NCI-H510A (cell line): ENCODE measurements at places on chromosomes 6 and 20.
A peak's percentile ranks its signal among the peaks of the same experiment; 100 is the strongest.

- no peak for DNase-seq
Measured at GRCh38 chr6:14925699-14926026, 320.2 kb upstream of the JARID2 start.

DNA sequence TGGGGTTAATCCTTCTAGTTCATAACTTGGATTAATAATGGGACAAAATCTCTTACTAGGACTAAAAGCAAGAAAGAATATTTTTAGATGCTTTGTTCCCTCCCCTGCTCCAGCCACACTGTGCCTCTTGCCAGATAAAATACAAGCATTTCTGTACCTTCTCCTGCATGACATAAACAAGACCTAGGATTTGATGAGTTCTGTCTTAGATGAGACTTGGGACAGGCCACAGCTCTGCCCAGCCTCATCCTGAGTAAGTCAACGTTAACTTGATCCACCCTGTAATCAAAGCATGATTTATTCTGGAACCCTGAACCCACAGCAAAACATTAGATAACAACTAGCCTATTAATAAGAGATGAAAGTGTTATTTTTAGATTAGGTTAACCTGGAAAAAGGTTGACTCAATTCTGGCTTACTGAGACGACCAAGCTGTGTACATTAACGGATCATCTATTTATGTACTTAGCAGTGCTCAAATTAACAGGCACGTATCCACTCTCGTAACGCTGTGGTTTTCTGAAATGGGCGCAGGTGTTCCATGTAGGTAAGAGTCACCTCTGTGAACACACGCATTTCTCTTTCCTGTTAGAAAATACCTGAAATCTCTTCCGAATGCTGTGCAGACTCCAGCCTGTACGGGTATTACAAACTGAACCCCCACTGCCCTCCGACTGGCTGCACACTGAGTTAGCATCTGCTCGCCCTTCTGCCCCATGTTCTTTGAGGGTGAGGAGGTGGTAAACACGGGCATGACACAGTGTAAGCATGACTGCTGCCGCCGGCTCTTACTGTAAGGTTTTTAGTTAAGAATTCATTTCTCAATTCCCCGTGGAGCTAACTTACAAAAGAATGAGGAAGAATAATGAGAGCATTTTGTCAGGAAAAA is 132.1 kb upstream of the FOXQ1 start:
- no peak for DNase-seq

DNA sequence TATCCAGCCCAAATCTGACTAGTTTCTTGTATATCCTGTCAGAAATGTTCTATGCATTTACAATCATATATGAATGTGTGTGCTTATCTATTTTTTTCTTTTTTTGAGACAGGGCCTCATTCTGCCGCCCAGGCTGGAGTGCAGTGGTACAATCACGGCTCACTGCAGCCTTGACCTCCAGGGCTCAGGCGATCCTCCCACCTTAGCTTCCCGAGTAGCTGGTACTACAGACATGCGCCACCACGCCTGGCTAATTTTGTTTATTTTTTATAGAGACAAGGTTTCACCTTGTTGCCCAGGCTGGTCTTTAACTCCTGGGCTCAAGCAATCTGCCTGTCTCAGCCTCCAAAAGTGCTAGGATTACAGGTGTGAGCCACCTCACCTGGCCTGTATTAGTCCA is 3.0 kb upstream of the RAB44 start:
- no peak for DNase-seq

- DNase-seq: no peak
Measured at GRCh38 chr6:163179061-163179460, 235.5 kb upstream of the QKI start.

DNA sequence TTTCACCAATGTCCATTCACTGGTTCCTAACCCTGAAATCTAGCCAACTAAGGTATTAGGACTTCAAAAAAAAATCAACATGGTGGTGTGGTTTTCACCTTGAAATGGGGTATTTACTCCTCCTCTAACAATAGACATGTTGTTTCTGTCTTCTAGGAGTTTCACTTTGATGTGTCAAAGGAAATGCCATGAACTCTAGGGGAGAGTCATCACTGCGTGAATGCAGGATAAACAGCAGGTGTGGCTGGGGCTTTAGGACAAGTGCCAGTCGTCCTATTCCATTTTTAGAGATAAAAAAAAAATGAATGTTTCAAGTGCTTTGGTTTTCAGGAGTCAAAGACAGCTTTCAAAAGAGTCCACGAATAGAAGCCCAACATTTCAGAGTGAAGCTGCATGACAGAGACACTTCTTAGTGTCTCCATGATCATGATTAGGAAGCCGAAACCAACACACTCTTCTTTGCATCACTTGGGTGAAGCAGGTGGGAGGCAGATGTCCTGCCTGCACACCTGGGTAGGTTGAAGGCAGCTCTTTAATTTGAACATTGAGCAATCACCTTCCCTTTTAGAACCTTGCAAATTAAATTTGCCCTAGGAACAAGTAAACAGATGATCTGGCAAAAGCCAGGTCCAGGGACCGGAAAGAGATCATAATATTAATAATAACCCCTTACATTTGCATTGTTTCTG is 328.5 kb upstream of the PRDM1 start:
- DNase-seq: no peak

- DNase-seq: no peak
Measured at GRCh38 chr6:81241126-81242041, 511.1 kb downstream of the TENT5A start.

- no peak for DNase-seq
Measured at GRCh38 chr20:32966881-32967781, 37.1 kb downstream of the SUN5 start.

DNA sequence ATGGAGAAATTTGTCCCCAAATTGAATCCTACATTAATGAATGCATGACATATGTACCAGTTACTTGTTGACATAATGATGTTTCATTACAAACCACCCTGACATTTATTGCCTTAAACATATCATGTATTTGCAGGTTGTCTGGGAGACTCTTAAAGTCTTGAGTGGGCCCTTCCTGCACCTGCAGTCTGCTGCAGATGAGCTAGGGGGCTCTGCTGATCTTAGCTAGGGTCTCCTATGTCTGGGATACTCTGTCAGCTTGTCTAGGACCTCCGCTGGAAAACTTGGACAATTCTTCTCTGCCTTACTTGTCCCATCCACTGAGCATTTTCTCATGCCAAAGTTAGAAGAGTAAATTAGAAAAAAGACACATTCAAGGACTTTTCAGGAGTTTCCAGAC is 581.6 kb downstream of the HAO1 start:
- DNase-seq: no peak

- no peak for DNase-seq
Measured at GRCh38 chr6:45743028-45743615, 272.5 kb downstream of the CLIC5 start.

DNA sequence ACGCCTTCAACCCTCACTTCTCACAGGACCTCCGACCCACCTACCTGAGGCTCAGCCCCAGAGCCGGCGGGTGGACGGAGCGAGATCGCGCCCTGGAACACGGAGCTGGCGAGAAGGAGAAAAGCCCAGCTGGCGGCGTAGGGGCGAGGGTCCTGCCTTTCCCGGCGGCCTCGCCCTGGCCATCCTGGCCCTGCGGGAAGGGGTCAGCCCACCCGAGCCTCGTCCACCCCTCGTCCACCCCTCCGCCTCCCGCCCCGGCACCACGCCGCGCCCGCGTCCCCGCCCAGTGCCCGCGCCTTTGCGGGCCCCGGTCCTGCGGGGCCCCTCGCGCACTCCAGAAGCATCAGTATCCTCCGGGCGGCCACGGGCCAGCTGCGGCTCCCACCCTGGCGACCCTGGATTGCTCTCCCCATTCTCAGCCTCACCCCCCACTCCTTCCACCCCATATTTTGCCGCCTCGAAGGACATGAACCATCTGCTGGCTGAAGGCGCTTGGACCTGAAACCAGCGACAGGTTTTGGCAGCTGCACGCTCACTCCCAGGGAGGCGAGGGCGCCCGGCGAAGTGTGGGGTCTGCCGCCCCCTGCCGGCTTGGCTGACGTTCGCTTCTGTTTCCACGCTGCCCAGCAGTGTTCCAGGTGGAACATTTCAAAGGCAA is 65.1 kb downstream of the PLG start:
- peak; percentile 7 for DNase-seq

- no peak for DNase-seq
Measured at GRCh38 chr6:31908791-31909190, 6.9 kb upstream of the ZBTB12 start.

- no peak for DNase-seq
Measured at GRCh38 chr20:38135651-38136420, 29.2 kb downstream of the TGM2 start.

DNA sequence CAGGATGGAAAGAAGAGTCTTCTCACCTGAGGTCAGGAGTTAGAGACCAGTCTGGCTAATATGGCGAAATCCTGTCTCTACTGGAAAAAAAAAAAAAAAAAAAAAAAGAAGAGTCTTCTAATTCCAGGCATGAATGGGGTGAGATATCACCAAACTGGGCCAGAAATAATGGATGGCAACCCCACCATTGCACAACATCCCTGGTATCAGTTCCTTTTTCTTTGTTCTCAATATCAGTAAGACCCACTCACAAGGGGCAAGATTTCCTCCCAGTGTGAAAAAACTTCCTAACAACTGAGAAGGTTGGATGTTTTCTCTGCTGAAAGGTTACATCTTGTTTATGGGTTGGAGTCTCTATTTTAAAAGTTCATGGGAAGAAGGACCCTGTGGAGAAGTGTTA is 23.6 kb upstream of the NR2E1 start:
- DNase-seq: no peak

DNA sequence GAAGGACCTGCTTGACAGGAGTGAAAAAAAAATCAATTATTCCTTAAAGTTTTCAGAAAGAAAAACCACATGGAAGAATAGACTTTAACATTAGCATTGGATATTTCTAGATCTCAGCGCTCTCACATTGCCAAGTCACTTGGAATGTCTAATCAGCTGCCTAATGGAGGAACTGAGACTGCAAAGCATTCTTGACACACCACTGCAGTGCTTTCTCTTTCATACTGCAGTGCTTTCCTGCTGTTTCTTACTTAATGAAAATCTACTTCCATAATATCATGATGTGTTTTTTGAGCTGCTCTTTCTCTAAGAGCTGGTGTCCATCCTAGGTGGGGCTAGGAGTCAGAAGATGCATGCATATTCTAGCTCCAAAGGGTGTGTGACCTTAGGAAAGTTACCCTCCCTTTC is 20.4 kb upstream of the MCM3 start:
- no peak for DNase-seq

DNA sequence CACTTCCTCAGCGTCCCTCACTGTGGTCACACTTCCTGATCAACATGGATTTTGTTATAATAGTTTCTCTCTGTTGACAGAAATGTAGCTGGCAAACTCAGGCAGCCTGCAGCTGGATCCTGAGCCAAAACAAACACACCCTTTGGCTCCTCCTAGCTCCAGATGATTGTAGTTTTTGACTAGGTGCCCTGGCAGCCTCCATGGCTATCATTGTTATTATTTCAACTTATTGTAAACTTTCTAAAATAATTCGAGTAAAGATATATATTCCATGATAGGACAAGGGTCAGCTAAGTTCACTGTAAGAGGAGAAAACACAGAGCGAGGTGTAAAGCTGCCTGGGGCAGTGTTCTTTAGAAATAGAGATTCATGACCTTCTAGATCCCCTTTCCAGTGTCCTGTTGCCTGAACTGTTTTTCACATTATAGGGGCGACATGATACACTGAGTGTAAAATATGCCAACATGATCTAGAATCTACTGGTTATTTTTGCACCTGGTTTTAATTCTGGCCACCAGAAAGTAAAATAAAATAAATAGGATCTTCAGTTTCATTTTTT is 98.2 kb upstream of the HDGFL1 start:
- DNase-seq: no peak

DNA sequence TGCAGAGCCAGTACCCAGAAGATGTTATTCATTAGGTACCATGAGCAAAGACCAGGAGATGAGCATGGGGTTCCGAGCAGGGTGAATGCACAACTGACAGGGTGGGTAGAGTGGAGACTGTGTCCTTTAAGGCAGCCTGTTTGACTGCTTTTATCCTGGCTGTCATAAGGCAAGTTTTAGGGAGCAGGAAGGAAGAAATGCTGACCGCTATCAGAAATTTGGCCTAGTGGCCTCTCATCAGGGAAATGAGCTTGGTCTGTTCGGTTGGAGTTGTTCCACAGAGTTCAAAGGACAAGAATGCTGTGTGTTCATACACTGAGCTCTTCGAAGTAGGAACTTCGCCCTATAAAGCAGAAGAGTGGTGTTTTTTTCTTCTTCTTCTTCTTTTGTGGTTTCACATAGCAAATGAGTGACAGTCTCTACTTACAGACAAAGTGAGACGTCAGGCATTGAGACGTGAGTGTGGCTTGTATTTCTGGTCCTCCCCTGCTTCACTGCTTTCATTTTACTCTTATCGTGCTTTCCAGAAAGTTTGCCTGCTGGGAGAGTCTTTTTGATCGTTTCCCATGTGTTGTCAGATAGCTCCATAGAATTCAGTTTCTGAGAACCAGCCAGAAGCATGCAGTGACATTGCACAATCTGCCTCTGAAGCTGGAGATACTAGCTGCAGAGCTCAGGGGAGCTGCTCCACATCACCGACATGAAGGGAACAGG is at the start of gene CASS4:
Gene CASS4 (plus strand): TSS at position 502 of the 714 bp plus-strand sequence. CDS start 199 bp downstream, at position 701.
- no peak for DNase-seq

DNA sequence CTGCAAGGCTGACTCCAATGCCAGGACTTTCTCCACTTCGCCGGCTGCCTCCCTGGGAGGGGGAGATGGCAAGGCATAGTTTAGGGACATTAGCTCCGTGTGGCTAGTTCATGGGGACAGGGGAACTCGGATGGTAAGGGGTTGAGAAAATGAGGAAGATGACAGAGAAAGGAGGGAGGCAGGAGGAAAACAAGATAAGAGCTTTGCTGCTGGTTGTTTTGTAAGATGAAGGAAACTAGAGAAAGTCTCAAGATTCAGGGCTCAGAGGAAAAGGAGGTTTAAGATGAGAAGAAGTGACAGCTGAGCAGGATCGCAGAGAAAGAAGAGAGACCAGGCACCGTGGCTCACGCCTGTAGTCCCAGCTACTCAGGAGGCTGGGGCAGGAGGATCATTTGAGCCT is 180.9 kb upstream of the RREB1 start:
- DNase-seq: no peak

GRCh38 chr6:84774157-84774984 is 10.0 kb upstream of the TBX18 start:
- DNase-seq: peak; percentile 30

DNA sequence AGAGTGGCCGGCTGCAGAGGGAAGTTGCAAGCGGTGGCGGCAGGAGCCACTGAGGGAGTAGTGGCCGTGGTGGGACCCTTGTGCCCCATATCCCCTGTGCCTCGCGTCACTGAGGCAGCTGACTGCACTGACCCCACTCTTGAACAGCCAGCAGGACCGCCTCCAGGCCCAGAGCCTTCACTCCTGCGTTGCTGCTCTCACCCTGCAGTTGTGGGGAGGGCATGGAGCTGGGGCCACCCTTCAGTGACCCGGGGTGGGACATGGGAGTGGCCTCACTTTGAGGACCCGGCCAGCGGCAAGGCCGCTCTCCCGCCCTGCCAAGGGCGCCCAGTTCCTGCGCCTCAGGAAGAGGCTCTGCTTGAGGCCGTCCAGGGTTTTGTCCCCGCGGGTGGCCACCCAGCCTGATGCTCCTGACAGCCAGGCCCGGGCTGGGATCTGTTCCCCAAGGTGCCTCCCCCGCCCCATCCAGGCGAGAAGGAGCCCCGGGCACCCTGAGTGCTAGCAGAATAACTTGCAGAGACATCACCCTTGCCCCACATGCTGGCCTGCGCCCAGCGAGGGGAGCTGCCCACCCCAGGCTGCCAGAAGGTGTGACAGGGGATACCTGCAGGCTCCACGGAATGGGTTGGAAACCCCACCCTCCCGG is 44.4 kb downstream of the HLA-DRA start:
- no peak for DNase-seq

GRCh38 chr6:11025921-11026635 is 18.0 kb downstream of the ELOVL2 start:
- no peak for DNase-seq
